Nucleus accumbens (tissue), 56 donors: ENCODE measurements at places on chromosomes 4 and X.

DNA sequence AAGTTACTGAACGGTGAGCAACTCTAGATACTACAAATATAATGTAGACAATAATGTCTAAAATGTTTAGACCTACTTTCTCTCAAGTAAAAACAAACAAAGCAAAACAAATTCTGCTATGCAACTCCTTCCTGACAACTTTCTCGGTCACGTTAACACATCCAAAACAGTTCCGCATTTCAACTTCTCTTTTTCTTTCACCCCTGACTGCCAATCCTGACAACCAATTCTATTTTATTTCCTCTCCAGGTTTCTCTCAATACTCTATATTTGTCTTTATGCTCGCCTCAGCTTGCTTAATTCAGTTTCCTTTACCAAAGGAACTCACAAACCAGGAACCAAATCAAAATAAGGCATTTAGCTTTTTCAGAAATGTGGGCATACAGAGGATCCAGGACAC, 513.0 kb downstream of the FSTL5 start:
- no peak for DNase-seq

- no peak for DNase-seq
These were observed 19.4 kb downstream of the TRMT44 start for GRCh38 chr4:8459867-8460445.

DNA sequence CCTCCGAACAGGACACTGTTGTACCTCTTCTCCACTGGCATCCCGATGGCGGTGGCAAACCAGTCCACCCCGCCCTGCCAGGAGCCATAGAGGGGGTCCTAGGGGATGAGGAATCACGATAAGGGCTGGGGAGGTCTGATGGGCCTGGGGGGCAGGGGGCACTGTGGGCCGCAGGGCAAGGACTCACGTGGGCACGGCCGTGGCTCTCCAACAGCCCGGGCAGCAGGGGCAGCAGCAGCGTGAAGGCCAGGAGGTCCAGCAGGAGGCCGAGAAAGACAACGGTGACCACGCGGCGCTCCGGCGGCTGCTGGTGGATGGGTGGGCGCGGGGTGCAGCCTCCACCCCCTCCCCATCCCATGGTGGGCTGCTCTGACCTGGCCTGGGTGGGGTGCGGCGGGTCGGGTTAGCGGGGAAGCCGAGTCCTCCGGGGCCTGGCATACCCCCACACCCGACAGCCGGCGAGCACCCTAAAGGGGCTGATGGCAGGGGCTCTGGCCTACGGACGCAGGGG, 29.6 kb downstream of the NOP14 start:
- DNase-seq, result no peak

GRCh38 chr4:154985673-154986072, 204.6 kb downstream of the RBM46 start:
- no peak for DNase-seq

DNA sequence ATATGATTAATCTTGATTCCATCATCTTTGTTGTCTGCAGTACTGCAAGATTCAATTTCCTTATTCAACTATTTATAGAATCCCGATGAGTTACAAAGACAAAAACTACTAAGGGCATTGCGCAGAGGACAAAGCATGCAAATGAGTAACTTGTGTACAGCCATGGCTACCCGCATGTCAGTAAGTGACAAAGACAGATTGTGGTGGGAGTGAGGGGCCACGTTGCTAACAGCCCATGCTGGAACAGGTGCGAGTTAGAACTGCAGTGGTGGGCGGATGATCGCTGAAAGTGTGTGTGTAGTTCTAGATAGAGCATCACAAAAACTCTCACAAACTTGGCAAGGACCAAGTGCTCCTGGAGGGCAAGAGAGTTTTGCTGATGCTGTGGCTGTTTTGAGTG, 49.5 kb downstream of the ACOX3 start:
- DNase-seq, result no peak

DNA sequence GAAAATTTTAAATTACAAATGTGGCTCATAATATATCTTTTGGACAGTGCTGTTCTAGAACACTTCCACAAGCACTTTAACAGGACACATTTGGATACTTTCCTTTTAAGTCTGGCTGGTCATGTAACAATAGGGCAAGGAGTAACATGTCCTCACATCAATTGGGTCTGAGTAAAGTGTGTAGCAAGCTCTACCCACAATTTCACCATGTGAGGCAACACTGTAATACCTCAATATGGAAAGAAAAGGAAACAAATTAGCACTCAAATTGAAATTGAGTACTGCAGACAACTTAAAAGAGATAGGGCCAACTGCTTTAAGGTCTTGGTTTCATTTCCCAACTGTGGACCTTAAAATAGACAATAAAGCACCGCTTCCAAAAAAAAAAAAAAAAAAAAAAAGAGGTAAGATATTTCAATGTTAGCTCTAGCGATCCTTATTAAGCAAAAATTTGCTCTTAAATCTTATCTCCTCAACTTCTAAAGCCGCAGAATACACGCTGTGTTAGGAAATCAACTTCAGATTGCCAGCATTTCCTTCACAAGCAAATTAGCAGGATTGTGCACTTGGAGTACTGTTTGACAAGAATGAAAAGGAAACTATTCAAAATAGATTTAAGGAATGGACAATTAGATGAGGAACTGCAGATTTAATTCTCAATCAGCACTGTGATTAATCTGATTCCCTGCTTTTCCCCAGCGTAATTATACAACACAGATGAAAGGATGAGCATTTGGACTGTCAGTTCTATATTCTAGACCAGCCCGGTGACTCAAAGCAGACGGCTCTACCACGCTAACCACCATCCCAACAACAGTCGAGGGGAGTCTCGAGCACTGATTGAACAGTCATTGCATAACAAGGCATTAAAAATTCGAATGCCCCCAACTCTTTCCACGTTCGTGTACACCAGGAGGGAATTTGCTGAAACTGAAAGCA, 1.6 kb downstream of the CASK start:
- DNase-seq, result no peak

GRCh38 chrX:9207142-9207541, 173.2 kb upstream of the FAM9B start:
- DNase-seq, result no peak

GRCh38 chrX:7420717-7421116, 272.8 kb upstream of the PUDP start:
- no peak for DNase-seq

- DNase-seq, result no peak
These were observed 231.6 kb downstream of the RAPGEF2 start for GRCh38 chr4:159334461-159334860.

- DNase-seq, result no peak
These were observed 467.4 kb downstream of the BCOR start for GRCh38 chrX:39630344-39630743.

GRCh38 chr4:110292994-110293744, 94.8 kb upstream of the ELOVL6 start:
- no peak for DNase-seq

DNA sequence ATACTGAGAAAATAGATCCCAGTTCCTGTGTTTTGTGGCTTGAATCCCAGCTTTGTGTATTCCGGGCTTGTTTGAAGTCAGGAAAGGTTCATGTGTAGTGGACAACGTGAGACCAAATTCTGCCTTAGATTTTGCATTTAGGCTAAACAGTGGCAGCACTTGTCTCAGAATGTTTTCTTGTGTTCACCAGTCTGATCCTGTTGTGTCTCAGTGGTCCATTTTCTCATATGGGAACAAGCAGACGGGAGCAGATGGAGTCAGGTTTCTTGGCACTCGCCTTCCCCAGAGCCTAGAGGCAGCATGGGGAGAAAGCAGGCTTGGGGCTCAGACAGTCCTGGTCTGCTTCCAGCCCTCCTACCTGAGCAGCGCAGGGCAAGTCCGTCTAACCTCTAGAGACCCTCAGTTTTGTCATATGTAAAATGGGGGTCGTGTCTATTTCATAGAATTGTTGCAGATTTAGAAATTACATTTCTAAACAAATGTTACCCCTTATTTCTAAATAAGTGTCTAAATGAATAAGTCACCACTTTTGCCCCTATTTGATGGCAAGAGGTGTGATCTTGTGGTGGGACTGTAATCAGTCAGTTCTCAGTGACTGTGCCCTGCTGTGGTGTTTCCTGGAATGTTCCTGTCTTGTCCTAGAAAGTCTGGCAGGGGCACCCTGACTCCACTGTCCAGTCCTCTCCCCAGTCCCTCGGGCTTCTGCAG, 28.3 kb upstream of the MSANTD1 start:
- DNase-seq, result no peak

GRCh38 chrX:56733459-56734046, 4.5 kb downstream of the NBDY start:
- DNase-seq, result no peak

DNA sequence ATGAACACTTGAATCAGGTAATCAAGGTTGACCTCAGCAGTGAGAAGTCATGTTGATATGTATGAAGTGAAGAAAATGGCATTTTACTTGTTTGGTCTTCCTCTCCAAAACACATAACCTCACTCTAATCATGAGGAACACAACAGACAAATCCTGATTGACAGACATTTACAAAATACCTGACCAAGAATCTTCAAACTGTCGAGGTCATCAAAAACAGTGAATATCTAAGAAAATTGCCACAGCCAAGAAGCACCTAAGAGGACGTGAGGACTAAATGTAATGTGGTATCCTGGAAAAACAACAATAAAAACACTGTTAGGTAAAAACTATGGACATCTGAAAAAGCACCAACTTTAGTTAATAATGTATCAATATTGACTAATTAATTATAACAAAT, 129.5 kb upstream of the MAGEB18 start:
- DNase-seq, result no peak

GRCh38 chr4:87805971-87806370, 6.6 kb downstream of the IBSP start:
- no peak for DNase-seq

DNA sequence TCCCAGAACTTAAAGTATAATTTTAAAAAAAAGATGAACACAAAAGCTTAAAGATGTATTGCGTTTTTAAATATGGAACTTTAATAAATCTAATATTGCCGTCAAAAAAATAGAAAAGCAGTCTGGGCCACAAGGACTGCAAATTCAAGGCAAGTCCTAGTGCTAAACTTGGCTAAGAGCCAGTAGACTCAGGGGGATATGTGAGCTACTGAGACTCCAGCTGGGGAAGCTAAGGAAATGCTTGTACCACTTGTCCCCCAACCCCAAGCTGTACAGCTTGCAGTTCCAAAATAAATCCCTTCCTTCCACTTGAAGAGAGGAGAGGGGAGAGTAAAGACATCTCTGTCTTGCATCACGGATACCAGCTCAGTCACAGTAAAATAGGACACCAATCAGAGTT, 290.8 kb upstream of the FGF13 start:
- no peak for DNase-seq

- DNase-seq, result no peak
These were observed 1214.8 kb downstream of the STIM2 start for GRCh38 chr4:28075401-28075956.

GRCh38 chrX:150700107-150700506, 6.9 kb downstream of the MTMR1 start:
- no peak for DNase-seq

GRCh38 chr4:100933628-100934027, 413.7 kb downstream of the PPP3CA start:
- no peak for DNase-seq
